ENCODE measurements at places on chromosomes 13 and 19.

DNA sequence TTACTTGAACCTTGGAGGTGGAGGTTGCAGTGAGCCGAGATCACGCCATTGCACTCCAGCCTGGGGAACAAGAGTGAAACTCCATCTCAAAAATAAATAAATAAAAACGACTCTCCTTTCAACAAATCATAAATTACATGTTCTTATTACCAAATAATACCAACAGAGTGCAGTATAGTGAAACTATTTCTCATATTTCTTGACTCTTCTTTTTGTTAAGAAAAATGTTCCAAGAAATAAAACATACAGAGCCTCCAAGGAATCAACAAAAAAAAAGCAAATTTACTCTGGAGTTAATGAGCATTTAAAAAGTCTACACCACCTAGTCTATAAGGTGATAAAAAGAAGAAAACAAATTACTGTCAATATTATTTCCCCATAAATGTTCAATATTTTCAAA is 188.8 kb downstream of the KLF12 start:
- DNase-seq, result no peak

GRCh38 chr19:2648528-2648937 is 54.0 kb downstream of the GNG7 start:
- DNase-seq, result peak; percentile 78

DNA sequence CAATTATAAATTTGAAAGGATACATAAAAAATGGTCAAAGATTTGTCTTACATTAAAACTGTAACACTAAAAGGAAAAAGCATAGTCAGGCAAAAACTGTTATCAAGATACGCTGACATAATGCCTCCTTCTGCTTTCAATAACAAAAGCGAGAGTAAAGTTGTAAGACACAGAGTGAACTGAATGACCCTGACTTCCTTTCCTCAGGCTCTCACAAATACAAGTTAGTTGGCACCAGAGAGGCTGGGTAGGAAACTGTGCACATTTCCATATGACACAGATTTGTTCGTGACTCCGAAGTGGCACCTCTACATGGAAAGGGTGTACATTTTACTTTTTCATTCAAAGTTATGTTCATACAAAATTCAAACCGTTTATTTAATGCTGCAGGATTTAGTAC is 15.4 kb downstream of the FGF14 start:
- no peak for DNase-seq

- DNase-seq, result no peak
Observed at GRCh38 chr13:113410472-113411201, 42.7 kb downstream of the ADPRHL1 start.

DNA sequence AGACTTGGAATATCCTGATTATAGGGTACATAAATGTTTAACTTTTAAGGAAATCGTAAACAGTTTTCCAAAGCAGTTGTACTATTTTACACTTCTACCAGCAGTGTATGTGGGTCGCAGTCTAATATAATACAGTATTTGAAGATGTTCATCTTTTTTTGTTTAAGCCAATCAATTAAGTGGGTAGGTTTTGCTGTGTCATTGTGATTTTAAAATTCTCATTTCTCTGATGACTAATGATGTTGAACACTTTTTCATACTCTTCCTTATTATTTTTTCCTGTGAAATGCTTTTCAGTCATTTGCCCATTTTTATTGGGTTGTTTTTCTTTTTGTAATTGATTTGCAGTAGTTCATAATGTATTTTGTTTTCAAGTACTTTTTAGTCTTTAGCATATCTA is 2689.7 kb downstream of the PCDH9 start:
- no peak for DNase-seq

GRCh38 chr19:56966225-56966696 is 125.7 kb upstream of the PEG3 start:
- DNase-seq, result no peak

GRCh38 chr19:7013678-7014077 is 7.6 kb downstream of the MBD3L2B start:
- DNase-seq, result no peak

DNA sequence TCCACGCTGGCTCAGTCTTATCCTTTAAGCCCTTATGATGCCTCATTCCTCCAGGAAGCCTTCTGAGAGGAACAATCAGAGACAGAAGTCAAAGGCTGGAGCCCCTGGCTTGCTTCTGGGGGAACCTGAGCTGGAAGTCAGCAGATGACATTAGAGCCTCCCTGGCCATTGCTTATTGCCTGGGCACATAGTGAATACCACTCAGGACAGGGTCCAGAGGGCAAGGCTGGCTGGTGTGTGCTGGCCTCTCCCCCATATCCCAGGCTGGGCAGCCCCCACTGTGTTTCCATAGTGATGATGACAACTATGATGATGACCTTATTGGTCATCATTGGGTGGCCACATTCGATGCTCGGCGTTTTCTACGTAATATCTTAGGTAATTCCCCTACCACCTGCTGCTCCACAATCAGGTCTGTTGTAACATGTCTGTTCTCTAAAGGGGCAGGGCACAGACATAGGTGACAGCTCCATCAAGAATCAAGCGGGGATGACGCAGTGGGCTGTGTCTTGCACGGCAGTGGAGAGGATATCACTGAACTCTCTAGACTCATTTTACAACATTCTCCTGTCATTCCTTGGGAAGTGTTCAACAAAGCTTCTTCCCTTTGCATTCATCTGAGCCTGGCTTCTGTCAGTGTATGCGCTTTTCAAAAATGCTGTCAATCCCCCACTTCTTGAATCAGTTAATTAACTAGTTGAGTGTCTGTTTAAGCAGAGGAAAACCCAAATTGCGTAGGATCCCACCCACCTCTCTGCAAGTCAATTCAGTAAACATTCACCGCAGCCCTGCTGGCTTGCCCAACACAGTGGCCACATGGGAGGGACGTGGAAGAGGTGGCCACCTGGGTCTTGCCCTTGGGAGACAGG is 89.4 kb upstream of the TSHZ3 start:
- DNase-seq, result no peak

GRCh38 chr13:20340759-20341171 is 108.6 kb upstream of the GJB6 start:
- DNase-seq, result no peak
